ENCODE measurements at places on chromosomes 16 and 17.
A peak's percentile ranks its signal among the peaks of the same experiment; 100 is the strongest.

DNA sequence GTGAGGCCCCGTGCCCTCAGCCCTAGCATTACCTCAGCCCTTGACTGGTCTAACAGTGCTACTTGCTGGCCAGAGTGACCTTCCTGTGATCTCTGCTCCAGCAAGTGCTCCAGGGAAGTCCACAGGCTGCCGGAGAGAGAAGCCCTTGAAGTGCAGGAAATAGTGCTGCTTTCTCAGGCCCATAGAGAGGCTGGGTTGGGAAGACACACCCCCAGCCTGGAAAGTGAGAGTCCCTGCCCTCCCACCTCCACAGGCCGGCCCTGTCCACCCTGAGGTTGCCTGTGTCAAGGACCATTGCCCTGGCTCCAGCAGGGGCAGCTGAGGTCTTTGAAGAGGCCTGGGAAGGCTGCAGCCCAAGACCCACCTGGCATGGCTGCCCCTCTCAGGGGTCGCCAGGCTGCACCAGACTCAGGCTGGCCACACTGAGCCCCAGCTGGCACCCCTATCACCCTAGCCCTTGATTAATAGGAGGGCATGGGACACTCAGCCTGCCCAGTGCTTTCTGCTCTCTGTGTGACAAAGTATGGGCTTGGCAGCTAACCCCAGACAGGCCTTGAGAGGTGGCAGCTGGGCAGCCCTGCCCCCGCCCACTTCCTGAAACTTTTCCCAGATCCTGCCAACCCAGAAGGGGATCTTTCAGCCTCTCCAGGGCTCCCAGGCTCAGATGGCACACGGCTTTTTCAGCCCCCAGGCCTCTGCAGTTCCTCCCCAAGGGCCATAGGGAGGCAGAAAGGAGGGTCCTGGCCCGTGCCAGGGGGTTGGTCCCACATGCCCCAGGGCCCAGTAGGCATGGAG is 21.7 kb downstream of the ATP6V0D1 start:
- H3K27ac ChIP-seq, result peak overlapping the region; percentile 83
- peak; percentile 80 for DNase-seq
- H3K36me3 ChIP-seq, result no peaks in the 10 kb centered on the region
- no peak overlapping the region for H3K4me3 ChIP-seq

DNA sequence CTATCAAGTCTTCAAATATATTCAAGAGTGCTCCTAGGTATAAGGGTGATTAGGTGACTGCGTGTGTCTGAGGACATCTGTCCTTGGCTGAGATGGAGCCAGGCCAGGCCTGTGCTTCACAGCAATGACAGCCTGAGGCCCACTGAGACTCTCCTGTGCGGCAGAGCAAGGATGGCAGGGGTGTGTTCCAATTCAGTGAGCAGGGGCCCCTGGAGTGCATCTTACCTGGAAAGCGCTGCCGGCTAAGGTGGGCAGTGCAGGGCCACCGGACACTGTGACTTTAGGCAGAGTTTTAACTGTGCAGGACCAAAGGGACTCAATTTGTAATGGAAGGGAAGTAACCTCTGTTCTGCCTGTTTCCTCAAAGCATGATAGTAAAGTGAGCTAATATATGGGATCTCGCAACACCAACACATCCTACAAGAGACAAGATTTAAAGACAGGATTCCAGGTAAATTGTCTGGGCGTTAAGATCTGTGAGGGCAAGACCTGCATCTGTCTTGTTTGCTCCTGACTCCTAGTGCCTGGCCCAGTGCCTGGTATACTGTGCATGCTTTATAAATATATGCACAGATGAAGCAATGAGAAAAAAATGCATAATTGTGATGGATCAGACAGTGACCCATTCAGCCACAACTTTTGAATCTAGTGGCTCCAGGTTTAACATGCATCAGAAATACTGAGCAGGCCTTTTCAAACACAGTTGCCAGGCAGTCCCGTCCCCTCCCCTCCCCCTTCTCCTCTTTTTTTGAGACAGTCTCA is 86.7 kb downstream of the MRC2 start:
- no peaks in the 10 kb centered on the region for H3K27me3 ChIP-seq
- no peak overlapping the region for H3K27ac ChIP-seq
- DNase-seq, result peak; percentile 22
- H3K36me3 ChIP-seq, result no peaks in the 10 kb centered on the region

- H3K4me1 ChIP-seq, result peaks cover 19% of the 10 kb centered on the region
- peaks cover 28% of the 10 kb centered on the region for H3K36me3 ChIP-seq
- H3K27ac ChIP-seq, result peak within 1 kb of the TSS; percentile 95
- DNase-seq, result peak; percentile 84
- no peaks in the 10 kb centered on the region for H3K27me3 ChIP-seq
Observed at GRCh38 chr16:89720813-89721545, at the start of the genes VPS9D1 and ZNF276. Gene VPS9D1, minus strand, starts transcription at chr16:89720898. Its CDS starts 37 bp downstream, at chr16:89720861. Gene ZNF276, plus strand, starts transcription at chr16:89721537. Its CDS starts 104 bp downstream, at chr16:89721641.

DNA sequence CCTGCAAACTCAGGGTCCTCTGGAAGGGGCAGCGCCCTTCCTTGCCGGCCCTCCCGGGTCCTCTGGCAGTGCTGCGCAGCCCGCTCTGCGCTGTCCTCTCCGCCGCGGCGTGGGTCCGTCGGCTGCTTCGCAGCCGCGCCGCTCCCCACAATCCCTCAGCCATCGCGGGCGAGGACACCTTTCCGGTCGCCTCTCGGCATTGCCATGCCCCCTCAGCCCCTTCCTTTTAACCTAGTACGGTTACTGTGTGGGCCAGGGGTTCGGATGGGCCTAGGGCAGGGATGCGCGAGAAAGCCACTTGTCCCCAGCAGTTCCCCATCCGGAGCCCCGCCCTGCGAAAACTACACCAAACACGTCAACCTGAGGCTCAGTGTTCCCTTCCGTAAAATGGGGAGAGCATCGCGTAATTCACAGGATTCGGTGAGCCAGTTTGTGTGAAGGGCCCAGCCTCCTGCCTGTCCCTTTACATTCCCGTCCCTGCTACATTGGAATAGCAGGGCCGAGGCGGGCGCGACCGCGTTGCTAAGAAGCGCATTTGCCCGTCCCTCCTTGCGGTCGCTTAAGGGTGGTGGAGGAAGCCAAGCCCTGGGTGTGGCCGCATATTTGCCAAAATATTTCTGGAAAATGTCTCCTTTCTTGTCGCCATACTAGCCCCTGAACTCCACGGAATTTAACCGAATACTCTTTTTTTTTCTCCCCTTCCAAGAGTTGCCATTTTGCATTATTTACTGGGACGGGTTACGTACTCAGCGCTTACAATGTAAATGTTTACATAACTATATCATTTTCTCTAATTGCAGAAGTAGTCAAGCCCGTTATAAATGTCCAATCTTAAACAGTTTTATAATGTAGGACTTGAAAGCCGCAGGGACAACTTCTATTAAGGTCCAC is 13.2 kb downstream of the COPZ2 start:
- peak overlapping the region; percentile 86 for H3K27ac ChIP-seq
- peak; percentile 79 for DNase-seq
- no peaks in the 10 kb centered on the region for H3K36me3 ChIP-seq
- H3K27me3 ChIP-seq, result no peaks in the 10 kb centered on the region

GRCh38 chr16:15507301-15507958 is 73.0 kb downstream of the BMERB1 start:
- H3K27me3 ChIP-seq, result no peaks in the 10 kb centered on the region
- H3K27ac ChIP-seq, result peak overlapping the region; percentile 46
- peaks cover 3% of the 10 kb centered on the region for H3K36me3 ChIP-seq
- H3K4me1 ChIP-seq, result peaks cover 14% of the 10 kb centered on the region
- DNase-seq, result no peak
- H3K4me3 ChIP-seq, result no peak overlapping the region

DNA sequence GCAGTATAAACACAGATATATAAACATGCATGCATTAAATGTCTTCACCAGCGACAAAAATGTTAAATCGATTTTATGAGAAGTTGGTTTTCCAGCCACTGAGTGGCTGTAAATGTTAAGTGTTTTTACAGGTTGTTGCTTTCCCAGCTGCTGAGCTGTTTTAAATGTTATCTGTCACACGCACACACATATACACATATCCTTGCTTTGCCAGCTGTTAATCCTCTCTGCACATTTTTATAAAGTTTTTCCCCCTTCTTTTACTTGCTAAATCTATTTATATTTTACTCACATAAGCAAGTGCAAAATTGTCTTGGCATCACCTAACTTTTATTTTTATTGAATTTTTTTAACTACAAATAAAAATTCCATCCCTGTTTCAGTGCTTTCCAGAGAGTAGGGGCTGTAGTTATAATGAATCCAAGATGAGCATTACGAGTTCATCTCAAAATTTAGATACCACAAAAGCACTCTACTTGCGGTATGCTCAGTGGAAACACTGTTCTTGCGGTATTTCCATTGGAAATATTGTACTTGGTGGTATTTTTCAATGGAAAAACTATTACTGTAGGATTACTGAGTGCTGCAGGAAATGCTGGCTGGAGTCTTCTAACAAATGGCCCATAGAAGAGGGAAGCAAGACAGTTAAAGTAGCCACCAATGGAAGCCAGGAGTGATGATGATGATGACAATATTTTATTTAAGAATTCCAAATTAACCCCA is 124.9 kb upstream of the KCNJ16 start:
- no peak overlapping the region for H3K27ac ChIP-seq
- no peak overlapping the region for H3K4me3 ChIP-seq
- peaks cover 2% of the 10 kb centered on the region for H3K4me1 ChIP-seq
- H3K27me3 ChIP-seq, result no peaks in the 10 kb centered on the region

DNA sequence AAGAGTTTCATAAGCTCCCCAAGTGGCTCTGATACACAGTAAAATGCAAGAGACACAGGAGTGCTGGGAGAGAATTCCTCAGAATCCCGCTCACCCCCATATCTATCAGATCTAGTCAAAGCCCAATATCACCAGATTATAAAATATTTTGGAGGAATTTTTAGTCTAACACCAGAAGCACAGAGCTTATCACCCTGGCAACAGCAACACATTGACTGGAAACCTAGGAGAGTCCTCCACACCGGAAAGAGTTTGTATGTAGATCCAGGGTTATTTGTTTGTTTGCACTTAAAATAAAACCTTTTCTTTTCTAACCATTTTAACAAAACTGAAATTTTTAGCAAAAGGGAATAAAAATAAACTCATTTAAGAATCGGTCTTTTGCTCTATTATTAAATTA is 7.2 kb downstream of the SOX9 start:
- no peak overlapping the region for H3K27ac ChIP-seq
- DNase-seq, result no peak
- no peaks in the 10 kb centered on the region for H3K4me1 ChIP-seq
- no peaks in the 10 kb centered on the region for H3K36me3 ChIP-seq

DNA sequence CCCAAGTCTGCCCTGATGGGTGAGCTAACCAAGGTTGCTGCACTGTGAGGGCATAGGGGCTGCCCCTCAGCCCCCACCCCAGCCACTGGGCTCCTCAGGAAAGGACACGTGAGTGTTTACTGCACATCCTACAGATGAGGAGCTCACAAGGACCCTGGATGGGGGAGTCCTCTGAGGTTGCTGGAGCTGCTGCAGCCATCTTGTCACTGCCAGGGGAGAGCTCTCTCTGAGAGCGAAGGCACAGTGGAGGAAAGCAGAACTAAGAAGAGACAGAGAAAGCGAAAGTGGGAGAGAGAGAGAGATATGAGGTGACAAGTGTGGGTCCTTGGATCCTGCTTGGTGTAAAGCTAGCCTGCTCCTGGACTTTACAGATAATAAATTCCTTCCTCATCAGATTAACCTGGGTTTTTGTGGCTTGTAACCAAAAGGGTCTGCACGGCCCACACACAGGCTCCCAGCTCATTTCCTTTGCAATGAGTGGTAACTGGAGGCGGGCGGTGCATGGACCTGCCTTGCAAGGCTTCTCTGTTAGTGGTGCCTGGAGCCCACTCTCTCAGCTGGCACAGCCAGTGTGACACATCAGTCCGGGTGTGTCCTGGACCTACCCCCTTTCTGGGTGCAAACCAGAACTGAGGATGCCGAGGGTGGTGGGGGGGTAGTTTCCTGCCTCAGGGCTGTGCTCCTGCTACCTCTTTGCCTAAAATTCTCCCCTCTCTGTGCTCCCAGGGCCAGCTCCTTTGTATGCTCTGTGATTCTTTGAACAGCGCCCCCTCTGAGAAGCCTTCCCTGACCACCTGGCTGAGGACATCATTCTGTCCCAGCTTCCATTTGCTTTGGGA is 14.2 kb downstream of the SNX20 start:
- no peaks in the 10 kb centered on the region for H3K27me3 ChIP-seq
- H3K4me3 ChIP-seq, result no peak overlapping the region
- no peak overlapping the region for H3K27ac ChIP-seq
- H3K4me1 ChIP-seq, result no peaks in the 10 kb centered on the region
- DNase-seq, result no peak

- H3K4me1 ChIP-seq, result no peaks in the 10 kb centered on the region
- H3K4me3 ChIP-seq, result no peak overlapping the region
- no peaks in the 10 kb centered on the region for H3K27me3 ChIP-seq
- DNase-seq, result no peak
Observed at GRCh38 chr17:42809250-42809649, 10.6 kb downstream of the CNTD1 start.

GRCh38 chr17:29777663-29778062 is 152.4 kb downstream of the SSH2 start:
- H3K27me3 ChIP-seq, result no peaks in the 10 kb centered on the region
- peaks cover 4% of the 10 kb centered on the region for H3K4me1 ChIP-seq
- H3K4me3 ChIP-seq, result no peak overlapping the region
- no peak for DNase-seq

DNA sequence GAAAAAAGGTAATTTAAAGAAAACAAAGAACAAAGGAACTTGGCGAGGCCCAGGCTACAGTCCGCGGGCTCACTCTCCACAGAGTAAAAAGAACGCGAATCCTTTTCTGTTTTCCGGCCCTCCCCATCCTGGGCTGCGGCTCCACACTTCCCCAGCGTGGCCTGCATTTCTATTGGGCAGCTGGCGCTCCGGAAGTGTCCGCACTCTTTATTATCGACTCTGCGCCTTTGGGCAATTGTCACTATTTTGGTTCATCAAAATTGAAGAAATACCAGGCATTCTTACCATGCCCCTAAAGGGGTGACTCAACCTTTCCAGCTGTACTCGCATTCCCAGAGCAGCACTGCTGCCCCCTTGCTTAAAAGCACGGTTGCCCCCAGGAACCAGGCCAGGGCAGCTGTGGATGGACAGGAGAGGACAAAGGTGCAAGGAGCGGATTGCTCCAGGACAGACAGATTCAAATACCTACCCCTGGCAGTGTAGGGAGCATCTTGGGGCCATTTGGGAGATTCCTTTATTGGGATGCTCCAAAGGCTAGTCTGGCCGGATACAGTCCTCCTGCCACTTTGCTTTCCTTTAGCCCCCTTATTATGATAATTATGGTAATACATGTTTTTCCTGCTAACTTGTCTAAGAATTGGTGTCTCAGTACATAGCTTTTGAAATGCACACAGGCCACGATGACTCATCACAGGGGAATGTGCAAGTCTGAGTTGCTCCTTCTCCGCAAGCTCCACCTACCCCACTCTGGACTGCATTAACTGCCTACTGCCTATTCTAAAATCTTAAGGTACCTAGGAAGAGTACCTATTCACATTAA is 985 bp upstream of the SLFN12 start:
- peak overlapping the region; percentile 70 for H3K4me3 ChIP-seq
- peaks cover 19% of the 10 kb centered on the region for H3K4me1 ChIP-seq
- peak overlapping the region; percentile 84 for H3K27ac ChIP-seq
- peak; percentile 62 for DNase-seq
- H3K27me3 ChIP-seq, result no peaks in the 10 kb centered on the region

Data from ascending aorta (tissue), 2 donors.